ENCODE measurements at places on chromosomes 12 and 14. TPM values are rescaled to one million over a fixed set of nuclear protein-coding genes. Genes with fewer than 3 reads are reported as not detected.

Gene STAB2
- not detected for total RNA-seq

Gene PLEKHD1
- total RNA-seq, result under 0.01 TPM

Gene SUOX
- total RNA-seq, result 13.9 TPM

Gene SGPP1
- 36.2 TPM for total RNA-seq

Gene ASB2
- total RNA-seq, result not detected

Gene PAX9
- 0.22 TPM for total RNA-seq

Gene ASCL1
- not detected for total RNA-seq

Gene NEDD1
- 29.4 TPM for total RNA-seq

Gene BICDL1
- total RNA-seq, result not detected

Gene P3H3
- total RNA-seq, result 65.5 TPM
